ENCODE measurements at places on chromosomes 4 and X.

GRCh38 chr4:85828027-85828890 lies 353.3 kb downstream of the ARHGAP24 start:
- no peak for DNase-seq

DNA sequence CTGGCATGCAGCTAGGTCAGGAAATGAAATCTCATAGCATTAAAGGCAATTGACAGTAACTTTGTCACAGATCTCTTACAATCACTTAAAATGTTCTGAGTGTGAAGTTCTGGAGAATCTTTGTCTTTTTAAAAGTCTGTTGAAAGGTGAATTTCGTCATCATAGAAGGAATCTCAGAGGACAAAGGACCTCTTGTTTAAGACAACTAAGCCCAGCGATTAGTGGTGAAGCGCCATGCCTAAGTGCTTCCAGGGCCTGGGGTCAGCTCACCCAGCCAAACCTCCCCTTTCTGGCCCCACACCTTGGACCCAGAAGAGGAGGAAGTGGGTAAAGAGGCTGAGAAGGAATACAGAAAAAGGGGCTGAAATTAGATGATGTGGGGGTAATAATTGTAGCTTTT lies 8.5 kb downstream of the FRMD7 start:
- no peak for DNase-seq

DNA sequence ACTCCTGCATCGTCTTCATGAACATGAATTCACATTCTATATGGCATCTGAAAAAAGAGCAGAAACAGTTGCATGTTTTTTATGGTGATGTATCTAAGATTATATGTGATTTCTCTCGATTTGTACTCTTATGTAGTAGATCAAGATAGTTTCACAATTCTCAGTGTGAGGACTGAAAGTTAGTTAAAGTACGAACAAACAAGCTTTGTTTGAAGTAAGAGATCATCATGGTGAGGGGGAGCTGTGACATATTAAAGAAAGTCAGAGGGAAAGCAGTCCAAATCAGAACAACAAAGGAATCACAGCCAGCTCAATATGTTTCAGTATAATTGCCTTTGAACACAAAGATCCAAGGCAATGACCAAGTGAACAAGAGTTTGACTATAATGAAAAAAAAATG lies 1140.6 kb downstream of the SH3BGRL start:
- no peak for DNase-seq

DNA sequence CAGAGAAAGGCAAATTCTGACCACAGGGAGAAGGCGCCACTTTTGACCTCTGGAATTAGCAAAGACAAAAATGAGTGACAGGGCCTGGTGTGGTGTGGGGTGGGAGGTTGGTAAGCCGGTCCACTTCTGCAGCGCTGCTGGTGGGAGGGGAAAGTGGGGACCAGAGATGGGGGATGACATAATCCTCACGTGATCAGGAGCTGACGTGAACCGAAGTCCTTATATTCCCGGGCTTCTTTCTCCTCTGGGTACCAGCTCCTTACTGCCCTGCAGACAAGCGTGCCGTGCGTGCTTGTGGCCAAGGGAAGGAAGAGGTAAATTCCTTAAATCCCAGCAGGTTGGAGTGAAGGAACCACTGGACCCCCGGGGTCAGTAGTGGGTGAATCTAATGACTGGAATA lies at the start of gene TCEAL7:
Gene TCEAL7, plus strand, starts transcription at position 249 of the 400 bp plus-strand sequence. CDS start 1,165 bp downstream, outside the sequence.
- no peak for DNase-seq

- no peak for DNase-seq
These were observed 133.2 kb downstream of the SHROOM3 start for GRCh38 chr4:76568262-76568661.

GRCh38 chr4:140854168-140854567 lies 98.0 kb upstream of the TBC1D9 start:
- DNase-seq = no peak

- no peak for DNase-seq
These were observed 76.5 kb downstream of the ZNF518B start for GRCh38 chr4:10380735-10381134.

GRCh38 chr4:4704267-4704666 lies 155.2 kb upstream of the MSX1 start:
- no peak for DNase-seq

GRCh38 chr4:69054578-69055200 lies 41.6 kb upstream of the UGT2B7 start:
- DNase-seq = no peak

- DNase-seq = no peak
These were observed 210.9 kb upstream of the NDST3 start for GRCh38 chr4:117823388-117823787.

- DNase-seq = no peak
These were observed 132.7 kb downstream of the CPZ start for GRCh38 chr4:8725071-8725841.

DNA sequence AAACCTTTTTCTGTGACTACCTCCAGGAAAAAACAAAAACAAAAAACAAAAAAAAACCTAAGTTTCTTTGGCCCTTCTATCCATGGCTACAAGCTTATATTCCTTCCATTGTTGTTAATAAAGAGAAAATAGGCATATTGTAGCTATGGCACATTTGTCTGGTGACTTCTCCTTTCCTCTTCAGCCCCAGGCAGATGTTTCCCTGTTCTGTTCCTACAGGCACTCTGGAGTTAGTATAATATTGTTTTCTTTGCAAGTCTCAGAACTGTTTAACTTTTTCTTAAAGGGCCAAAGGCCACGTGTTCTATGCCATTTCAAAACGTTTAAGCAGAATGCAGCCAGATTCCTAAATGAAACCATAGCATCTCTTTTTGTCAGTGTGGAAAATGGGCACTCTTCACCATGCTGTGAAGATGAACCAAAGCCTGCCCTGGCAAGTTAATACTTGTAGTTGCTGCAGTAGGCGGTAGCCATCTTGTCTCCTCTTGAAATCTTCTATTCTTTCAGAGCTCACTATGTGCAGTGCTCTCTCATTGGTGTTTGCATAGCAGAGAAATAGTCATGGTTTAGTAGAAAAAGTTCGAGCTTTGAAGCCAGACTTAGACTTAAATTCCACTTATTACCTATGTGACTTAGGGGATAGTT lies 44.8 kb upstream of the MTMR1 start:
- DNase-seq = no peak

DNA sequence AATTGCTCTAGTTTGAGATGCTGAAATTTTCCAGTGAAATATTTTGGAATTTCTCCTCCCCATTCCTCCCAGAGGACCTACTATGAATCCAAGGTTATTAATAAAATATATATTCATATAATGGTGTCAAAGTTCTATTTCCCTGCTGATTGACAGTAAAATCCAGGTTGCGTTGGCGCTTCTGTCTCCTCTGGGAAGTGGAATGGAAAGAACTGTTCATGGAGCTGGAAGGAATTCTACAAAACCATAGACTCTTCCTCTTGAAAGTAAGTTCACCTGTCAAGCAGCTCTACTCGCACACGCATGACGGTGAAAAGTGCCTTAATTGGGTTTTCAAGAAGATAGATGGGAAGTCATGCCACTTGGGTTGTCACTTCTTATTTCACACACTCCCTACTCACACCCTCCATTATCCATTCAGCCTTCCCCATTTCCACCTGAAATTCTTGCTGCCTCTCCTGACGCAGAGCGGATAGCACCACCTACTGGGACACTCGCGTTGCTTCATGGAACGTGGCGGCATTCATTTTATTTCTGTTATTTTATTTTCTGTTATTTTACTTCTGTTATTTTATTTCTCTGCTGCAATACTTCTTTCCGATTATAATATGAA lies 351.6 kb downstream of the NLGN4X start:
- no peak for DNase-seq

DNA sequence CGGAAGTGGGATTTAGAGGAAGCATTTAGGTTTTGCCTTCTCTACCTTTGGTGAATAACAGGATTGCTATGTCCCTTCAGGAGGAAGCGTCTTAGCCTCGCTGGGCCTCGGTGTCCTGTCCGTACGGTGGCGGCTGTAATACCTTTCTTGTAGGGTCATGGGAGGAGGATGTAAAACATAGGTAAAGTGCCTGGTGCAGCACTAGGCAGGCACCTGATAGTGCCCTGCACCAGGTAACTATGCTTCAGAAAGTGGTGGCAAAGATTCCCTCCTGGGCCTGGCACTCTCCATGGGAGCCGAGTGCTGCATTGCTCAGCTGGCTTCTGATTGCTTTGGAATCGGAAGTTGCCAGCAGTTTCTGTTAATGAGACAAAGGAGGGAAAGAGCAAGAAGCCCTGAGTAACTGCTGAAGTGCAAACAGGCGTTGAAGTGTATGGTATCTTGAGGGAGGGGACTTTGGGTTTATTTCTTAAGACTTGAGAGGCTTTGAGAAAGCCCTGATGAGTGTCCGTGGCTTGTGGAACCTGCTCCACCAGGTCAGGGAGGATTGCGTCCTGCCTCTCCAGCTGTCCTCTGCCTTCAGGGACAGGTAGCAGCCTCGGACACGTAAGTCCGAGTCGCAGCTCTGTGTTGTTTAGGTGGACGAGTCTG lies 45.8 kb downstream of the TBC1D14 start:
- DNase-seq = no peak
